GM10248 (cell line): ENCODE measurements at places on chromosomes 13 and 19.

GRCh38 chr19:42010245-42011126, 16.5 kb upstream of the ATP1A3 start:
- DNase-seq = no peak

DNA sequence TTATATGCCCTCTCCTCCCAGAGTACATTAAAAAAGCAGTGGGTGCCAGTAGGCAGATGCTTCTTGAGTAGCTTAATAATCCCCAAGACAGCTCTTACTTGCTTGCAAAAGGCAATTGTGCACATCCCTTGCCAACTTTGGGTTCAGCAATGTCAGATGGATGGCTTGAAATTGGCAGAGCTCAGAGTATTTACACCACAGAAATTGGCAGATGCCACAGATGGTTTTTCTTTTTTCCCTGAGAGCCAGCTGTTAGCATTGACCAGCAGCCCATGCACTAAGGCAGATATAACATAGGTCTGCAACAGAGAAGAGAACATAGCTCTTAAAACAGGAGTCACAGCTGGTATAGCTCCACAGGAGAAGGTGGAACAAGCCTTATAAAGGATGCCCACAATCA, 18.4 kb upstream of the RNASEH2B start:
- no peak for DNase-seq

DNA sequence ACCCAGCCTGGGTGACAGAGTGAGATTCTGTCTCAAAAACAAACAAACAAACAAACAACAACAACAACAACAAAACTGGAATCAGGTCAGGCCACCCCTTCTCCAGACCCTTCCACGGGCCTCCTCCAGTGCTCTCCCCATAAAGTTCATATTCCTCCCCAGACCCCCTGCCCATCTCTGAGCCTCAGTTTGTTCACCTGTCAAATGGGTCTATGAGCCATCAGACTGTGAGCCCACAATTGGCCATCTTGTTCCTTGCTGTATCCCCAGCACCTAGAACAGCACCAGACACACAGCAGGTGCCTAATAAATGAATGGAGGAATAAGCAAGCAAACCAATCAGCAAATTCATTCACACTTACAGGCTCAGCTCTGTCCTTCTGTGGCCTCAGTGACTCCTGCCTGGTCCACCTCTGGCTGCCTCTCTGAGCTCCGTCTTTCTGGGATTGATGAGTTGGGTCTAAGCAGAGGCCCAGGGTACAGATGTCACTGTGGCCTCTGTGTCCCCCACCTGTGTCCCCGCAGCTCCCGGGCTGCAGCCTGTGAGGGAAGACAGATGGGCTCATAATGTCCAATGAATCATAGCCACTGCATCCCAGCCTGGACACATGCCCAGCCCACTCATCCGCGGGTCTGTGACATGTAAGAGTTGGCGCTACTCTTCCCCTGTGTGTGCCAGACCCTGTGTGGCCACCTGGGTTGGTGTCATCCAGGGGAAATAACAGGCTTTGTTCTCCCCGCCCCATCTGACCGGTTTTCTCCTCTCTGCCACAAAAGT, 19.6 kb upstream of the PTPRS start:
- no peak for DNase-seq

DNA sequence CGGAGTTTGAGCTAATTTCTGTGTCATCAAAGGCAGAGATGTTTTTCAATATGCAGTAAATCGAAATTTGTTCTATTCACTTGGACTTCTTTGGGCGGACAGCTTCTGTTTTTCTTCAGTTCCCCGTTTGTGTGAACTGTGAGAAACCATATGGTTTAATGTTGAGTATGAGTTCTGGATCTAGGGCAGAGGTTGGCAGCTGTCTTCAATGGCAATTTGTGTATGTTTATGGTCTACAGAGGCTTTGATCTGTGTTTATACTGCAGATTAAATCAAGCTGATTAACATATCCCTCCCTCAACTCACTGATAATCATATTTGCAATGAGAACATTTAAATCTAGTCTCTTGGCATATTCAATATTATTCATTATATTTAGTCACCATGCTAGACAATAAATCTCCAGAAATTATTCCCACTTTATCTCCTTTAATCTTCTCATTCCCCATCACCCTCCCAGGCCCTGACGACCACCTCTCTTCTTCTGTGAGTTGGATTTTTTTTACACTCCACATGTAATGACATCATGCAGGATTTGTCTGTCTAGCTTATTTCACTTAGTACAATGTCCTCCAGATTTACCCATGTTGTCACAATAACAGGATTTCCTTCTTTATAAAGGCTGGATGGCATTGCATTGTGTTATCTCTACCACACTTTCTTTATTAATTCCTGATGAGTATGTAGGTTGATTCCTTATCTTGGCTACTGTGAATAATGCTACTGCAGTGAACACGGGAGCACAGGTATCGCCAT, 9.0 kb downstream of the ZNF331 start:
- no peak for DNase-seq

GRCh38 chr13:21850013-21851006, 179.4 kb downstream of the FGF9 start:
- no peak for DNase-seq

GRCh38 chr13:66574606-66575005, 655.5 kb downstream of the PCDH9 start:
- DNase-seq = no peak

DNA sequence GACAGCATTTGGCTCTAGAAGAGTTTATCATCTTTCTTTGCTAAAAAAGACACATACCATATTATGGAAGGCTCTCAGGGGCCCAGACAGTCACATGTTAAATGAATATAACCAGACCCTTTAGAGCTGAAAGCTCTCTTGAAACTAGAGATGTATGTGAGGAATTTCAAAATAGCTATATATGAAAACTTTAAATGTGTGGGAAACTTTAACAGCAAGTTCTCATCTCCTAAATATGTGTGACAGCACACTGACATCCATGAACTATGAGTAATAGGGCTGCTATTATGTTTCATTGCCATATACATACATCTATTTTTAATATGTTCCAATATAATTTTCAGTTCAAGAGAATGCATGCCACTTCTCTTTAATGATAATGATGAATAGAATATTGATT, 509.5 kb downstream of the GPC6 start:
- no peak for DNase-seq

DNA sequence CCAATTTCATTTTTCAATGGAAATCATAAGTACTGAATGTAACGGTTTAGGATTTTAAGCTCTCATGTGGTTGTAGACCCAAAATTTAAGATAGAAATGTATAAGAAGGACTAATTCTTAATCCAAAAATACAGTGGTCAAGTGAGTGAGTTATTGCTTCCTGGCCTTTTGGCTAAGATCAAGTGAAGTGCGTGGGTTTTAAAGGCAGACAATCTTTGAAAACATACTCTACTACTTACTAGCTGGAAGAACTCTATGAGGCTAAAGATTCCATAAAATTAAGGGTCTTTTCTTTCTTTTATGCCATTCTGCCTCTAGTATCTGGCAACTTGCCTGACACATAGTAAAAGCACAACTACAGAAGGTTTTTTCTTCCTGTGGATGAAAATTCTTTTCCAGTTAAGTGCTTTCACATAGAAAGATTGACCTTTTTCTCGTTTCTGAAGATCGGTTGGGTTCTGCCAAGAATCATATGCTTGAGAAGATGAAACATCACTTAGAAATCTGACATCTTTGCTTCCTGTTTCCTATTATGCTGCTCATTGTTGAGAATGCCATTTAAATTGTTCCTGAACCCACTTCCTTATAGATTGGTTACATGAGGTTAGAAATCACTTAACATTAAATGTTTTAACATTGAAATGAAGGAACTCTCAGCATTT, 26.4 kb upstream of the SCEL start:
- no peak for DNase-seq

DNA sequence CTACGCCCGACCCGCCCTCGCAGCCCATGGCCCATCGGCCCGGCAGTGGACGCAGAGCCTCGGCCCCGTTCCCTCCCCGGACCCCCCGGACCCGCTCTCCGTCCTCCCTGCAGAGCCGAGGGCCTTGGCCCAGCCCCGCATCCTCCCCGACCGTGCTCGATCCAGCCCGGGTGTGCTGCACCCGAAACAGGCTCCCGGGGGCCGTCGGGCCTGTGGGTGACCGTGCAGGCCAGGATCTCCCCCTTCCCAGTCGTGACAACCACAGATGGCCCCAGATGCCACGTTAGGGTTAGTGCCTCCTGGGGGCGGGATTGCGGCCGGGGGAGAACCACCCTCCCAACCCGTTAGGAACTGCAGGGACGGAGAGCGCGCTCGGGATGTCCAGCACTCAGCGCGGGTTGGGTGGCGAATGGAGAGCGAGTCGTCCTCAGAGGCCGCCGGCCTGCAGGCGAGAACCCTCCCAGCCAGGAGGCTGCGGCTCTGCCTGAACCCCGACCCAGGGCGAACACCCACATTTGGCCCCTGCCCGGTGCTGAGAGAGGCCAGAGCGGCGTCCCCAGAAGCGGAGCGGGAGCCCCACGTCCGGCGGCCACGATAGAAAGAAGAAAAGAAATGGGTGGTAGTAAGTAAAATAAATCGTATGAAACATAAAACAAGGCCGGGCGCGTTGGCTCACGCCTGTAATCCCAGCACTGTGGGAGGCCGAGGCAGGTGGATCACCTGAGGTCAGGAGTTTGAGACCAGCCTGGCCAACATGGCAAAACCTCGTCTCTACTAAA, 6.7 kb upstream of the MADCAM1 start:
- DNase-seq = no peak

DNA sequence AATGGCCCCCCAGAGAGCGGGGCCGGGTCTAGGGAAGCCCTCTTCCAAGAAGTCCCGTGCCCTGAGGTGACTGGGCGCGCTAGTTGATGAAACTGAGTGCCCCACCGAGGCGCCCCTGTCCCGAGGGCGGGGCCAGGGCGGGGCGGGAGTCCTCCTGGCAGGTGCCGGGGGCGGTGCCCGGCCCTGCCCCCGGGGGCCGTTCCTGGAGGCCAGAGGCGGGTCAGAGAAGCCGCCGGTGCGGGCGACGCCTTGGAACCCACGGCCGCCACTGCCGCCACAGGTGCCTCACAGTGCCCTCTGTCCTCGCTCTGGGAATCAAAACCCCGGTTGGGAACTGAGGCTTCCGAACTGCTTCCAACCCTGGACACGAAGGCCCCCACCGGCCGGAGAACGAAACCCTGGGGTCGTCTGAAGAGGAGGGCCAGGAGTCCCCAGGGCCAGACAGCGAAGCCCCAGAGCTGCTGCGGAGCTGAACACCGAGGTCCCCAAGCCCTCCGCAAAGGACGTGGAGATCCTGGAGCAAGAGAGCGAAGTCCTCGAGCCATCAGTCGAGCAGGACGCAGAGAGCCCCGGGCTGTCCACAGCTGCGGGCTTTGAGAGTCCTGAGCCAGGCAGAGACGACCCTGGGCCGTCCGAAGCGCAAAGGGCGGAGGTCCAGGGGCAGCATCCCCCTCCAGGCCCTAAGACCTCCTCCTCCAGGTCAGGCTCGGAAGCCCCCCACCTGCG, at the start of gene MISP3:
Gene MISP3 (plus strand): TSS at position 252 of the 726 bp plus-strand sequence. CDS start 524 bp downstream, outside the sequence.
- DNase-seq = peak; percentile 65

- no peak for DNase-seq
Observed at GRCh38 chr19:15108845-15109767, 1.9 kb downstream of the SYDE1 start.

- peak; percentile 69 for DNase-seq
Observed at GRCh38 chr19:3687774-3688706, 12.2 kb downstream of the PIP5K1C start.

GRCh38 chr19:3745363-3746045, 16.0 kb downstream of the APBA3 start:
- no peak for DNase-seq

DNA sequence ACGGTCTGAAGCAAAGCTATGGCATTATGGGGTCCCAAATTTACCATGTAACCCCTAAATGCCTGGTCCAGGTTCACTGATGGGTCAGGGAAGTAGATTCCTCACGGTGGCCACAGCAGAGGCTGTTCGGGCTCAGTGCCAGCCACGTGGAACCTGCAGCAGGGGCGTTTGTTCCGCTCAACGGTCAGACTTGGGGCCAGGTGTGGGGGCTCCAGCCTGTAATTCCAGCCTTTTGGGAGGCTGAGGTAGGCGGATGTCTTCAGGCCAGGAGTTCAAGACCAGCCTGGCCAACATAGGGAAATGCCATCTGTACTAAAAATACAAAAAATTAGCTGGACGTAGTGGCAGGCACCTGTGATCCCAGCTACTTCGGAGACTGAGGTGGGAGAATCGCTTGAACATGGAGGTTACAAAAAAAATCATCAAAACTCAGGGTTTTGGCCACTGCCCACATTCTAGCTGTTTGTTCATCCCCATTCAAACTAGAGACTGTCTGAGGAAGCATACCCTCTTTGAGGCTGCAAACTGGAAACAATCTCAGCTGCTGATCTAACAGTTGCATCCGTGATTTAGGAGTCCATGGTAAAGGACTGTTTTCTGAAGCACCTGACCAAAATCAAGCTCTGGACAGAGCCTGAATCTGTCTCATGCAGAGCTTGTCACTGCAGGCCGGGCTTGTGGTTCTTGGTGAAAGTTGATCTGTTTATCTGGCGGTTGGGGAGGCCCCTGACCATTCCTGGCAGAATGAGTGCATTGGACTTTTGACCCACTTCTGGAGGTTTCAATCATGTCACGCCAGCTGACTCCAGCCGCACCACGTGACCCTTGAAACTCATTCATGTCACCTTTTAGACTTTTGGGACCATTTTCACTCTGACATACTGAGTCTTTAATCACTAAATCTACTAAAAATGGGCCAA, 30.2 kb upstream of the ZNF331 start:
- no peak for DNase-seq

DNA sequence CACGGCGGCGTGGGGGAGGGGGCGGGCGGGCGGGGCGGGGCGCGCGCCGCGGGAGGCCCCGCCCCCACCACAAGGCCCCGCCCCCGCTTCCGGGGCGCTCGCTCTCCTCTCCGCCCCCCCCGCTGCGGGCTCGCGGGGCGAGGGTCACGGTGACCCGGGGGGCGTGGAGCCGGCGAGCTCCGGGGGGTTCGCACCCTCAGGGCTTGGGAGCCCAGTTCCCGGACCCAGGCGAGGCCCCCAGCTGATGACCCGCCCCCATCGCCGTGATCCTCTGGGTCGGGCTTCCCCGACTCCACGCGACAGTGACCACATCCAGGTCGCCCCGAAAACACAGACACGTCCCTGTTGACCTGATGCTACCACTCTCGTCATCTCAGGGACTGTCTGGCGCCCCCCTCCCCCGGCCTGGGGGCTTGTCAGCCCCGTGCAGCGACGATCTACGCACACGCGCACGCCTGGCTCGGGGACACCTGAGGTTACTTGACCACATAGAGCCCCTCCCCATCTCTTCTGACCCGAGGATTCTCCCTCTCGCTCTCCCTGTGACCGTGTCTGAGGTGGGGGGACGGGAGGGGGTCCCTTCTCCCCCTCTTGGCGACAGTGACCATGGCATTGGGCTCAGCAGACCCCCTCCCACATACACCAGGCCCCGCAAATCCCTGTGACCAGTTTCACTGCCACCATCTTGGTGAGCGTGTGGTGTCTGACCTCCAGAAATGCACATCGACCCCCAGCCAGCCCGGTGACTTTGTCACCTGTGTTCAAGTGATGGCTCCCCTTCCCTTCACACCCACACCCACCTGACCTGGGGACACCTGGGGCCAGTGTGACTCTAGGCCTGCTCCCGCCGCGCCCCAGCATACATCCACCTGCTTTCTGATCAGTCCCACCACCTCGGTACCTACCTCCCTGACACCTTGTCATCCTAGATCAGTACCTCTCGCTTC, 670 bp downstream of the MAP2K7 start:
- DNase-seq = peak; percentile 81
